Pons (tissue), 1 donor: ENCODE measurements at places on chromosomes 4 and X.

- no peak for DNase-seq
Measured at GRCh38 chr4:24769571-24769970, 25.8 kb upstream of the SOD3 start.

- DNase-seq, result no peak
Measured at GRCh38 chr4:11402192-11402591, 26.5 kb downstream of the HS3ST1 start.

- DNase-seq, result no peak
Measured at GRCh38 chr4:53781629-53782457, 190.6 kb upstream of the LNX1 start.

GRCh38 chr4:21795091-21795490, 153.5 kb downstream of the KCNIP4 start:
- no peak for DNase-seq

- no peak for DNase-seq
Measured at GRCh38 chrX:5117816-5118215, 1110.9 kb downstream of the NLGN4X start.
